ENCODE measurements at places on chromosomes 12 and 14. TPM values are rescaled to one million over a fixed set of nuclear protein-coding genes. Genes with fewer than 3 reads are reported as not detected.

The KRT6A gene
- 0.65 TPM for total RNA-seq

The ADAM20 gene
- 0.86 TPM for total RNA-seq

The OVCH1 gene
- total RNA-seq, result 1.6 TPM

The USP30 gene
- total RNA-seq, result 8.8 TPM

The FAR2 gene
- 10.6 TPM for total RNA-seq

The CLEC1B gene
- total RNA-seq, result not detected

The FBRSL1 gene
- 56.9 TPM for total RNA-seq

The ABHD12B gene
- not detected for total RNA-seq

The TAS2R46 gene
- total RNA-seq, result 1.6 TPM

The P2RX2 gene
- 3.4 TPM for total RNA-seq

The GALNT6 gene
- 36.0 TPM for total RNA-seq

The CCDC177 gene
- not detected for total RNA-seq

The FKBP3 gene
- 30.6 TPM for total RNA-seq

The DHRS7 gene
- total RNA-seq, result 81.2 TPM

The ASCL1 gene
- total RNA-seq, result 0.46 TPM

The CYP27B1 gene
- 4.3 TPM for total RNA-seq

The MSRB3 gene
- 41.5 TPM for total RNA-seq

The SDS gene
- total RNA-seq, result 1.5 TPM

The PLCZ1 gene
- total RNA-seq, result not detected

The PSMD9 gene
- 72.8 TPM for total RNA-seq

The C12orf56 gene
- 0.51 TPM for total RNA-seq

The LRRC9 gene
- 2.2 TPM for total RNA-seq

The FOXM1 gene
- total RNA-seq, result 3.3 TPM

The TRHDE gene
- total RNA-seq, result 6.5 TPM

The PTGR2 gene
- total RNA-seq, result 13.9 TPM

The YY1 gene
- 42.1 TPM for total RNA-seq

The INHBE gene
- total RNA-seq, result 0.12 TPM

The EFS gene
- total RNA-seq, result 18.2 TPM

The CLSTN3 gene
- 74.2 TPM for total RNA-seq

The ASB8 gene
- 55.1 TPM for total RNA-seq

The REP15 gene
- 2.1 TPM for total RNA-seq

The CGRRF1 gene
- 16.1 TPM for total RNA-seq

The BIN2 gene
- 13.4 TPM for total RNA-seq

The NPFF gene
- not detected for total RNA-seq

The KLHDC1 gene
- 10.0 TPM for total RNA-seq

The EML5 gene
- 2.1 TPM for total RNA-seq

The DNM1L gene
- 53.1 TPM for total RNA-seq

The PCED1B gene
- 2.2 TPM for total RNA-seq

The TTC9 gene
- total RNA-seq, result 7.5 TPM
